ENCODE measurements at places on chromosomes 16 and 17.

DNA sequence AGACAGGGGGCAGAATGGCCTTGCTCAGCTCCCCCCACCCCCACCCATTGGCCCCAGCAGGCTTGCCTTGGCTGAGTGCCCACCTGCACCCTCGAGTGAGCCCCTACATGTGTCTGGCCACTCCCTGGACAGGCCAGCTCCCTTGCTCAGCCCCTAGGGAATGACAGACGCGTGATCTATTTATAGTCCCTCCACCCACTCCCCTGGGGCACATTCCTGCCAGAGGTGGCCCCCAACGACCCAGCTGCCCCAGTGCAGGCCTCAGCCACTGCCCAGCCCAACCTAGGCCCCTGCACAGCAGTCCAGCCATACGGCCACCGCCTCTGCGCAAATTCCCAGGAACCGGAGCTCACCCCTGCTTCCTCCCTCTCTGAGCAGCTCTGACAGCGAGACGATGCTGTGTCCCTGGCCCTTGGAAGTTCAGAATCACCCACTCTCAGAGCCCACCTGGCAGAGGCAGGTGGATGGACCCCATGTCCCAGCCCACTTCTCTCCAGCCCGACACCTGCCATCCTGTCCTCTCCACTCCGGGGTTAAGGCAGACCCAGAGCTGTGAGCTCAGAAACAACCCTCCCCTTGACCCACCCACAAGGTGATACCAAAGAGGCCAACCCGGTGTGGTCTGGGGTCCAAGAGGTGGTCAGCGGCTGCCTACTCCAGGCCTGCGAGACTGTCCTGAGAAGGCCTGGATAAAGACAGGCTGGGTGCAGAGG is 11.5 kb upstream of the P2RX1 start:
- no peak for DNase-seq

- no peak for DNase-seq
These were observed 37.1 kb downstream of the TNFRSF13B start for GRCh38 chr17:16934836-16935235.

DNA sequence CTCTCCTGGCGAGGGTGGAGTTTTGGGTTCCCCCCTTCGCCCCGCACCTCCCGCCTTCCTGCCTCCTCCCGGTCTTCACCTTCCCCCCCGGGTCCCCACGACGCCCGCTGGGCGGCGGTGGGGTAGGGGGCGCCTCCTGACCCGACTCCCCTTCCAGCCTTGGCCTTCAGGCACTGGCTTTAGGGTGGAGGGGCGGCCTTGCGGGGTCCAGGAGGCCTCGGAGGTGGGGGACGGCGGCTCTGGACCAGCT is 2.4 kb downstream of the SLC16A3 start:
- DNase-seq = no peak

DNA sequence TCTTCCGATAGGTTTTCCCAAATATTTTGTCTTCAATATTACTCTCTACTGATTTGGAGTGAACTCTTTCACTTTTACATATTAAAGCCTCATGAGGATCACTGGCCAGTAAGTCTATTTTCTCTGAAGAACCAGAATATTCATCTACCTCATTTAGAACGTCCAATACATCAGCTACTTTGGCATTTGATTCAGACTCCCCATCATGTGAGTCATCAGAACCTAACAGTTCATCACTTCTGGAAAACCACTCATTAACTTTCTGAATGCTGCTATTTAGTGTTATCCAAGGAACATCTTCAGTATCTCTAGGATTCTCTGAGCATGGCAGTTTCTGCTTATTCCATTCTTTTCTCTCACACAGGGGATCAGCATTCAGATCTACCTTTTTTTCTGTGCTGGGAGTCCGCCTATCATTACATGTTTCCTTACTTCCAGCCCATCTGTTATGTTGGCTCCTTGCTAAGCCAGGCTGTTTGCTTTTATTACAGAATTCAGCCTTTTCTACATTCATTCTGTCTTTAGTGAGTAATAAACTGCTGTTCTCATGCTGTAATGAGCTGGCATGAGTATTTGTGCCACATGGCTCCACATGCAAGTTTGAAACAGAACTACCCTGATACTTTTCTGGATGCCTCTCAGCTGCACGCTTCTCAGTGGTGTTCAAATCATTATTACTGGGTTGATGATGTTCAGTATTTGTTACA is 30.9 kb downstream of the BRCA1 start:
- DNase-seq = no peak

- no peak for DNase-seq
These were observed 78.5 kb upstream of the CLEC3A start for GRCh38 chr16:77943801-77944200.

GRCh38 chr17:50049636-50050035 is 6.3 kb upstream of the ITGA3 start:
- no peak for DNase-seq

GRCh38 chr17:28712032-28712704 is 480 bp upstream of the PROCA1 start:
- no peak for DNase-seq

- DNase-seq = no peak
These were observed 132.0 kb downstream of the ANKRD11 start for GRCh38 chr16:89358030-89359005.

GRCh38 chr16:58885528-58886170 is 151.5 kb upstream of the GOT2 start:
- no peak for DNase-seq

GRCh38 chr17:64205804-64206203 is 57.3 kb downstream of the TEX2 start:
- DNase-seq = no peak

DNA sequence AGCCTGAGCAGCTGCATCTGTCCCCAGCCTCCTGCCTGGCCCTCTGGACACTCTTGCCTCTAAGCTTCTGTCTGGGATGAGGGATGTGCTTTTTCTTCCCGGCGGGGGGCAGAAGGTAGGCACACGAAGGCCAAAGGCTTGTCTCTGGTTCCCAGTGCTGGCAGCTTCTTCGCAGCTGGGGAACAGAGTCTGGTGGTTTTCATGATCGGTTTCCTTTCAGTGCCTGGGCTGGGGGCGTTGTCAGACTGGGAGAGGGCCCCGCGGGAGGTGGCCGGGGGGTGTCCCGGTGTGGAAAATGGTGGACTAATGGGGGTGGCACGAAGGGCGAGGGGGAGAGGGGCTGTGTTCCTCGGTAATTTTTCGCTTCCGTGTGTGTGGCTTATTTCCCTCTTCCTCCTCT is 988 bp downstream of the RAP1GAP2 start:
- DNase-seq = no peak

- peak; percentile 64 for DNase-seq
These were observed 13.7 kb upstream of the LGALS3BP start for GRCh38 chr17:78993241-78993956.

- DNase-seq = no peak
These were observed 27.6 kb upstream of the KPNB1 start for GRCh38 chr17:47622180-47622549.

DNA sequence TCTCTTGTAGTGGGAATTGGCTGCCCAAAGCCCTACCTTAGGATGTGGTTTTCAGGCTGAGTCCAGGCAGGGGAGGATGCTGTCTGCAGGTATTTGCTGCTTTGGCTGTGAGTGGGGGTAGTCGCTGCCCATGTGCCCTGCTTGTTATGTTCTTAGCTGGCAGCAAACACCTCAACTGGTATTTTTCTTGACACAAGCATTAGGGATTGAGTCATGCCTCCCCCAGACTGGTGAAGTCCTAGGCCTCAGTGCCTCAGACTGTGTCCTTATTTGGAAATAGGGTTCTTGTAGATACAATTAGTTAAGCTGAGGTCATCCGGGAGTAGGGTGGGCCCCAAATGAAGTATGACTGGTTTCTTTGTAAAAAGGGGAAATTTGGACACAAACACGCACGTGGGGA is 808.3 kb upstream of the EEF2KMT start:
- DNase-seq = no peak

DNA sequence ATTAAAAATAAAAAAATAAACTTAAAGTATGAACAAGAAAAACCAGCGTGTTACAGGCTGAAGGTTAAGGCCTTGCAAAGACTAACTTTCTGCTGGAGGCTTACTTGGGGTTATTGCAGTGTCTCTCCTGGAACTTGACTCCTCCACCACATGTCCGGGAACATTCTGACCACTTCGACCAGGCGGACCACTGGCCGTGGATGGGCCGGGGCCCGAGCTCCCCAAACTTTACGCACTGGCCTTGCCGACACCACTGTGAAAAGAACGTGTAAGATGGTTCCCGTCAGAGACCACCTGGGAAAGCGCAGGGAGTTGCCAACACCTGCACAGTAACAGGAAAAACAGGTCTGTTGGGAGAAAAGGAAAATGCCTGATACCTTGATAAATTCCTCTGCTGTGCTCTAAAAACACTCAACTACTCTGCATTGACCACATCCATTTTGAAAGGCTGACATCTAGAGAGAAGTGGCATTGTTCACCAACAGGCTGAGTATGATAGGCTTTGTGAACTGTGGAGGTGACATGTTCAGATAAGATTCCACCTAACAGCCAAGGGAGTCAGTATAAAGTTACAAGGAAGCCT is 99.1 kb downstream of the ADAMTS18 start:
- DNase-seq = no peak

GRCh38 chr16:19196871-19197270 is 28.8 kb downstream of the SYT17 start:
- no peak for DNase-seq

GRCh38 chr17:40598619-40599467 is 33.6 kb upstream of the CCR7 start:
- no peak for DNase-seq

DNA sequence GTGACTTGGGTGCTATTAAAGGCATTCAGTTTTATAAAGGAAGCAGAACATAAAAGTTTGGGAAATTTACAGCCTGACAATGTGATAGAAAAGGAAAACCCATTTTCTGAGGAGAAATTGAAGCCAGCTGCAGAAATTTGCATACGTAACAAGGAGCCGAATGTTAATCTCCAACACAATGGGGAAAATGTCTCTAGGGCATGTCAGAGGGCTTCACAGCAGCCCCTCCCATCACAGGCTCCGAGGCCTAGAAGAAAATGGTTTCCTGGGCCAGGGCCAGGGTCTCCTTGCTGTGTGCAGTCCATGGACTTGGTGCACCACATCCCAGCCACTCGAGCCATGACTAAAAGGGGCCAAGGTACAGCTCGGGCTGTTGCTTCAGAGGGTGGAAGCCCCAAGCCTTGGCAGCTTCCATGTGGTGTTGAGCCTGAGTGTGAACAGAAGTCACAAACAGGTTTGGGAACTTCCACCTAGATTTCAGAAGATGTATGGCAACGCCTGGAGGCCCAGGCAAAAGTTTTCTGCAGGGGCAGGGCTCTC is 23.9 kb upstream of the TOM1L1 start:
- DNase-seq = no peak

DNA sequence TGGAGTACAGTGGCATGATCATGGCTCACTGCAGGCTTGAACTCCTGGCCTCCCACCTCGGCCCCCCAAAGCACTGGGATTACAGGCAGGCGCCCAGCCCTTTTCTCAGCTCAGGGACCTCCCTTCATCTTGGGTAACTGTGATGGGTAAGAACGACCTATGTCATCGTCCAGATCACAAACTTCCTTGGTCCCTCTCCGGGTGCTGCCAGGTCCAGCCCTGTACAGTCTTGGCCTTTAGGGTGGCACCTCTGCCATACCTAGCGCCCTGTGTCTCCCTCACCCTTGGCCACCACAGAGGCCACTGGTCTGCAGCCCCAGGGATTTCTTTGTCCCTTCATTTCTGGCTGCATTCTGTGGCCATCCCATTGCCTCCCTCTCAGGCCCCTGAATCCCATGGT is 29.7 kb upstream of the ZFP90 start:
- DNase-seq = no peak

DNA sequence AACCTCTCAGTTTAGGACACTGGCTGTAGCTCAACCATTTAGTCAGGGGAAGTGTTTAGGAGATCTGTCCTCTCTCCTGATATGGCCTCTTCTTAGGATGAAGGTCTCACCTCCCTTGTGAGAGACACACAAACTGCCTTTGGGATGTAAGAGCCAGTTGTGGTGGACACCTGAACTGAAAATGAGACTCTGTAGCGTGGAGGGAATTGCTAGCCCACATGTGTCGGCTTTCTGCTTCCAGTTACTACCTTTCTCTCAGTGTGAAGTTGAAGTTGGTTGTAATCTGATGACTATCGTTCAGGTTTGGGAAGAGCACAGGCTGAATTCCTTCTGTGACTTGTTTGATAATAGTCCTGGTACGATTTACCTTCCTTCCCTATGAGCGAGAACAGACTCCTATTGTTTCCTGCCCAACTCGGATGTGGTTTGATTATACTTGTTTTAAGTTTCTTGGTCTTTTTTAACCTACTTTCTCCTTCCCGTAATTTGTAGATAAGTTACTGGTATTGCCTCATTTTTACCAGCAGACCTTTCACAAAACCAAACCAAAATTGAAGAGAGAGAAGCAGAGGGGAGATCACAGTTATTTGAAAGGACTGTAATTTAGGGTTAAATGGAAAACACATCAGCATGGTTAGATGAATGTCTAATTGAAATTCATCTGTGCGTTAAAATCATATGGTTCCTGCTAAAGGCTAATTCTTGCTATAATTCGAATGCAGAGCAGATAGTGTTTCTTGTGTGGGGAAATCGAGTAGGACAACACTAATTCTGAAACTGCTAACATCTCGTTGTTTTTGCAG is 43.2 kb downstream of the CLEC16A start:
- no peak for DNase-seq

DNA sequence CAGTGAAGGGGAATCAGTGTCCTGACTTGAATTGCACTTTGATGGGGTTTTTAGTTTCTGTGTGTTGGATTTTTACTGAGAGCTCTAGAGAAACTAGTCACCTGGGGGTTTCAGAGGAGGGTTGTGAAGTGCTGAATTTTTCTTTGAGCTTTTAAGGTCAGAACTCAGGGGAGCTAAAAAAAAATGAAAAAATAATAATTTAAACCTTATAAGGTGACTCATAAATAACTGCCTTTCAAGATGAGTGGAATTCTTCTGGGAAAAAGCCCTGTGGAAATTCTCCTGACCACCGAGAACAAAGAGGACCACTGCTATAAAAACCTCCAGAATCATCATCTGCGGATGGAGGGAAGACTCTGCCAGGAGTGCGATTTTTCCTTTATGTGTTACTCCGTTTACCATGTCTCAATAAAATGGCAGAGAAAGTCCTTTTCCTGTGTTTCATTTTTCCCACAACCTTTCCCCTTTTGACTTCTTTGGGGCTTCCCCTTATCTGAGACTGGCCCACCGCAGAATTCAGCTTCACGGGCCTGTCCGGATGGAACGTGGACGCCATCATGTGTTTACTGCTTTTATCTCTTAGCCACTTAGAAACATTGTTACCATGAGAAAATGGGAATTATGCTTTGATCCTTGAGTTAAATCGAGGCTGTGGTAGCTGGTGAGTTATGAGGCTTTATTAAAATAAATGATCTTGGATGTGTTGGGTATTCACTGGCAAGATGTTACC is 39.7 kb downstream of the RPTOR start:
- no peak for DNase-seq

- DNase-seq = no peak
These were observed 256.2 kb downstream of the FOXL1 start for GRCh38 chr16:86834451-86835035.

GRCh38 chr17:31428111-31428510 is 36.6 kb downstream of the RAB11FIP4 start:
- DNase-seq = no peak

DNA sequence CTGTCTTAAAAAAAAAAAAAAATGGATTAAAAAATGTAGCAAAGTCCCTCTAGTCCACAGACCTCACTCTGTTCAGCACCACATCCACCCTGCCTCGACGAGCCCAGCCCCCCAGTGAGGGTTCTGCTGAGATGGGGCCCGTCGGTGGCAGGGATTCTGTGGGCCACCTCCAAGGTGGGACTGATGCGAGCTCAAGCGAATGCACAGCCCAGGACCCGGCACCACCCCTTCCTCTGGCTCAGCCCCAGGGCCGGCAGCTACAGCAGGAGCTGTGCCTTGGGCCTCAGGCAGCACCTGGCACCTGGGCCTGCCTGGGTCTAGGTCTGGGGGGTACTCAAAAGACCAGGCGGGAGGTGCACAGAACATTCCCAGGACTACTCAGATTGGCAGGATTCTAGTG is 59.5 kb downstream of the ZNF778 start:
- no peak for DNase-seq

GRCh38 chr17:48593840-48594537 is 410 bp upstream of the HOXB5 start:
- DNase-seq = peak; percentile 77
